ENCODE measurements at places on chromosomes 12 and 14.

DNA sequence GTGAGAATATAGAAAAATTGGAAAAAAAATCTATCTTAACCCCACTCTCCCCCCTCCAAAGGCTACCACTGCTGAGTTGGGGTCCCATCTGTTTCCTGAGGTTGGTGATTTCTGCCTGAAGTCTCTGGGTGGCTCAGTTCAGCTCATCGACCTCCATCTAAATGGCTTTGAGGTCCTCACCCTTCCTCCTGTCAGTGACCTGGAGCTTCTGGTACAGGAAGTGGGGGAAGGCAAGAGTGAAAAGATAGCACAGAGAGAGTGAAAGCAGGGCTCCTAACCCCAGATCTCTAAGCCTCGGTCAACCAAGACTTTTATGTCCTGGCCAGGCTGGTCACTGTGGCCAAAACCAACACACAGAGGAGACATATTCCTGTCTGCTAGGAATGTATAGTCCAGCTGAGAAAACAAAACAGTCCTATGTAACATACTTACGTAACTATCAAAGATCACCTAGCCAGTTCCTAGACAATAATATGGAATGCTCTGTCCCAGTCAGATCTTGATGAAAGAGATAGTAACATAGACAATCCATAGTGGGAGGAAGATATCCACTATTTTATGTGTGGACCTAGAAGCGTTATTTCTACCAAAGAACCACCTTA is 12.3 kb upstream of the KRT73 start:
- DNase-seq: no peak

- no peak for DNase-seq
These were observed 107.9 kb downstream of the PTPRQ start for GRCh38 chr12:80551897-80552296.

DNA sequence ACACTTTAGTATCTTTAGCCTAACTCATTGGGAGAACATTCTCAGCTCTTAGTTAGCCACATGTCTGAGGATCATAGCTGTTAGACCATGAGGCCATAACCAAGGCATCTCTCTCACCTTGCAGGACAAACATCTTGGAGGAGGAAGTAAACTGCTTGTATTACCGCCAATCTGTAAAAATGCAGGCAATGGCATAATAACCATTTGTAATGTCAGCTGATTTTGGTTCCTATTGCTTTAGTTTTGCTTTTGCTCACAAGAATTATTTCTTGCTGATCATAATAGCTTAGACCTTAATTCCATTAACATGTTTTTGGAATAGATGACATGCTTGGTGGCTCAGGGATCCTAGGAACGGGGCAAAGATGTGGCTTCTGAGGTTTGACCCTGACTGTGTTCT is 16.4 kb upstream of the GSG1 start:
- DNase-seq: no peak

- DNase-seq: no peak
These were observed 144.4 kb downstream of the AKAP6 start for GRCh38 chr14:32473464-32473855.

DNA sequence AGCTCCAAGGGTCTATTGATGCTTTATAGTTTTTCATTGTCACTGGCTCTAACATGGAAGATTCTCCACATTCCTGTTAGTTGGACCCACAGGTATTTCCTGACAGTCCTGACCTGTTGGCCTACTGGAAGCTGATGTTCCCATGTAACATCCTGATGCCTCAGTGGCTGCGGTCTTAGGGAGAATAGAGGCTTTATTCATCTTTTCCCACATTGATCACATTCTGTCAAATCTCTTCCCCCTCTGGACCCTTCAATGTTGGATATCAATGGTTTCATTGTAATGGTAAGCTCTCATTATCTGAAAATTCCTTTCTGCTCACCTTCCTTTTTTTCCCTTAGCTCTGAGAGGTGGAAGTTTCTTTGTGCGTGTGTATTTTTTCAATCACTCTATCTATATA is 280.9 kb upstream of the TBX3 start:
- no peak for DNase-seq

DNA sequence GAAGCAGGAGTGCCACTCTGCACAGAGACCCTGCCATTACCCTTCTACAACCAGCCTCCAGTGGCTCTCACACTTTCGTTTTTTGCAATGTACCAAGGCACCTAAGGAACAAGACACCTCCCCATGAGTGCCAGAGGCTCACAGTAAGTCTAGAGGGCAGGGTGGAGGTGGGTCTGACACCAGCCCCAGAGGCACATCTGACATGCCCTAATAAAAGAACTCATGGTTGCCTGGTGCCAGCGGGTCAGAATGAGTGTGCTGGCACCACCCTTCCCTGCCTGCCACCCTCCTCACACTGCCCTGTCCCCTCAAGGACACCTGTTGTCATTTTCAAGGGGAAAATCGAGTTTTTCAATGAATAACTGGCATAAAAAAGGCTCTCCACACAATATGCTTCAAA is 161.2 kb downstream of the FOXN3 start:
- no peak for DNase-seq

DNA sequence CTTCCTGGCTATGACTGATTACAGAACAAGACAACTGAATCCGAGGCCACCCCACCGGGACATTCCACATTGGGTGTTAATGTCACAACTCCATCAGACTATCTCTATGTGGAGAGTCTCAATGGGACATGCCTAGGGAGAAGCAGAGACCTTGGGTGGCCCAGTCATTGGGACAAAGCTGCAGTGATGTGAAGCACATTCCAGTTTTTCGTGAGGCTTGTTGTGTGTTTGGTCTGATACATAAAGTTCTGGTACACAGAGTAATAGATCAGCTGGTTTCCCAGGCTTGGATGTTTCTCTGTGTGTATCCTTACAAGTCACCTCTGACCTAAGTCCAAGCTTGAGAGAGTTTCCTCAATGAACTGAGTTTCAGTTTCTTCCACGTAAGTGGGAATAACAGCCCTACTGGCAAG is 42.3 kb downstream of the CPM start:
- DNase-seq: no peak

GRCh38 chr14:60175255-60175902 is 10.2 kb upstream of the DHRS7 start:
- no peak for DNase-seq

GRCh38 chr12:7951671-7952070 is 15.7 kb upstream of the SLC2A3 start:
- no peak for DNase-seq

Measured in stimulated activated CD4-positive, alpha-beta T cell treated with anti-CD3 and anti-CD28 coated beads, TNF-alpha, amount 100 ng/mL, for 1 hour (primary cell).